Bladder microvascular endothelial cell (primary cell): ENCODE measurements at places on chromosomes 2 and 18. TPM values are rescaled to one million over a fixed set of nuclear protein-coding genes. Genes with fewer than 3 reads are reported as not detected.

Gene PAX8
- total RNA-seq = 0.16 and 0.31 TPM in 2 replicates

Gene MXD1
- total RNA-seq = 2.3 and 5.3 TPM in 2 replicates

Gene ESPNL
- total RNA-seq = not detected in 2 replicates

Gene SCTR
- not detected in 2 replicates for total RNA-seq

Gene RAB6C
- total RNA-seq = 0.06 TPM in 1 of 2 replicates, not detected in the other

Gene REG3G
- not detected in 2 replicates for total RNA-seq

Gene TMEM198
- not detected in 2 replicates for total RNA-seq

Gene KCNG3
- total RNA-seq = not detected in 2 replicates

Gene MGAT4A
- total RNA-seq = 23.8 and 25.7 TPM in 2 replicates

Gene TWIST2
- total RNA-seq = 0.13 and 0.16 TPM in 2 replicates

Gene CXCR1
- not detected in 2 replicates for total RNA-seq

Gene AGFG1
- 18.6 and 59.1 TPM in 2 replicates for total RNA-seq

Gene EMILIN1
- 2.3 and 49.0 TPM in 2 replicates for total RNA-seq

Gene CHRNG
- total RNA-seq = not detected in 2 replicates
